Fibroblast of villous mesenchyme (primary cell): ENCODE measurements at places on chromosomes 7 and 10. TPM values are rescaled to one million over a fixed set of nuclear protein-coding genes. Genes with fewer than 3 reads are reported as not detected.

HOXA7 gene
- 2.2 and 2.3 TPM in 2 replicates for total RNA-seq

OR13A1 gene
- total RNA-seq = not detected in 2 replicates

SEMA3C gene
- 101 and 136 TPM in 2 replicates for total RNA-seq

PMPCB gene
- 45.4 and 53.5 TPM in 2 replicates for total RNA-seq

SPOCK2 gene
- under 0.01 TPM in 1 of 2 replicates, not detected in the other for total RNA-seq

SEC23IP gene
- total RNA-seq = 37.7 and 44.9 TPM in 2 replicates
